ENCODE measurements at places on chromosomes 13 and 19. TPM values are rescaled to one million over a fixed set of nuclear protein-coding genes. Genes with fewer than 3 reads are reported as not detected.

The TMEM150B gene
- 235 TPM for total RNA-seq

The TPRX1 gene
- not detected for total RNA-seq

The HSPB6 gene
- total RNA-seq, result 9.2 TPM

The TMPRSS9 gene
- 0.54 TPM for total RNA-seq

The DPF1 gene
- total RNA-seq, result not detected

The ZNF579 gene
- not detected for total RNA-seq

The ZNF229 gene
- total RNA-seq, result 3.8 TPM

The CPB2 gene
- total RNA-seq, result not detected

The GPR183 gene
- 24.8 TPM for total RNA-seq

GRCh38 chr19:18007044-18007916 lies 690 bp upstream of the ARRDC2 start:
- H3K4me3 ChIP-seq, result peak overlapping the region; percentile 68
- H3K4me1 ChIP-seq, result peaks cover 26% of the 10 kb centered on the region
- peaks cover 36% of the 10 kb centered on the region for H3K36me3 ChIP-seq
- no peaks in the 10 kb centered on the region for H3K27me3 ChIP-seq
- peak; percentile 80 for DNase-seq
- peak overlapping the region; percentile 88 for H3K27ac ChIP-seq

- H3K4me3 ChIP-seq, result peak overlapping the region; percentile 100
- peak; percentile 100 for DNase-seq
- peaks cover 23% of the 10 kb centered on the region for H3K36me3 ChIP-seq
- no peaks in the 10 kb centered on the region for H3K27me3 ChIP-seq
These were observed 720 bp upstream of the HNRNPL start for GRCh38 chr19:38850436-38850975.

- DNase-seq, result no peak
- no peak overlapping the region for H3K27ac ChIP-seq
- H3K36me3 ChIP-seq, result no peaks in the 10 kb centered on the region
- H3K4me1 ChIP-seq, result no peaks in the 10 kb centered on the region
- H3K4me3 ChIP-seq, result no peak overlapping the region
- H3K27me3 ChIP-seq, result no peaks in the 10 kb centered on the region
These were observed 540.8 kb downstream of the OLFM4 start for GRCh38 chr13:53569453-53569852.

DNA sequence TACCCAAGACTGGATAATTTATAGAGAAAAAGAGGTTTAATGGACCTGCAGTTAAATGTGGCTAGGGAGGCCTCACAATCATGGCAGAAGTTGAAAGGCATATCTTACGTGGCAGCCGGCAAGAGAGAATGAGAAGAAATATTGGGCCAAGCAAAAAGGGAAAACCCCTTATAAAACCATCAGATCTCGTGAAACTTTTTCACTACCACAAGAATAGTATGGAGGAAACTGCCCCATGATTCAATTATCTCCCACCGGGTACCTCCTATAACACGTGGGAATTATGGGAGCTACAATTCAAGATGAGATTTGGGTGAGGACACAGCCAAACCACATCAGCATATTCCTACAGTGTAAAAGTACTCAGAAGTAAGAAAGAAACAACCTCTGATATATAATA lies 4.7 kb upstream of the KBTBD7 start:
- H3K4me1 ChIP-seq, result no peaks in the 10 kb centered on the region
- no peak overlapping the region for H3K4me3 ChIP-seq
- no peak overlapping the region for H3K27ac ChIP-seq
- H3K27me3 ChIP-seq, result no peaks in the 10 kb centered on the region
- DNase-seq, result no peak

DNA sequence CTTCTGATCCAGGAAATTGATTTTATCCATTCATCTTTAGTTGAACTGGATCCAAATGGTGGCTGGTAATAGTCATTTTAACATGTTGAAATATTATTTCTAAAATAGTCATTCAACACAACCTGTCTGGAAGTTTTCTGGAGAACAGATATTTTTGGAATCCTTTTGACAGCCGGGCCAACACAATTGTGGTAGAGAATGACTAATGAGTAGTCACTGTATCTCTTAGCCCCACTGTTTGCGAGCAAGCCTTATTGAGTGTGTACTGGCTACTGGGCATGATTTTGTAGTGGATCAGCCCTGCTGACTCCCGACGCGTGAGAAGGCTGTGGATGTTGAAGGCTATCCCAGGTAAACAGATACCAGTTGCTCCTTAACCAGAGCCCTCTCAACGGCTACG lies 383.4 kb downstream of the ZNF536 start:
- no peaks in the 10 kb centered on the region for H3K27me3 ChIP-seq
- no peak overlapping the region for H3K27ac ChIP-seq
- no peak for DNase-seq
- H3K4me1 ChIP-seq, result no peaks in the 10 kb centered on the region
- H3K36me3 ChIP-seq, result no peaks in the 10 kb centered on the region
- no peak overlapping the region for H3K4me3 ChIP-seq

DNA sequence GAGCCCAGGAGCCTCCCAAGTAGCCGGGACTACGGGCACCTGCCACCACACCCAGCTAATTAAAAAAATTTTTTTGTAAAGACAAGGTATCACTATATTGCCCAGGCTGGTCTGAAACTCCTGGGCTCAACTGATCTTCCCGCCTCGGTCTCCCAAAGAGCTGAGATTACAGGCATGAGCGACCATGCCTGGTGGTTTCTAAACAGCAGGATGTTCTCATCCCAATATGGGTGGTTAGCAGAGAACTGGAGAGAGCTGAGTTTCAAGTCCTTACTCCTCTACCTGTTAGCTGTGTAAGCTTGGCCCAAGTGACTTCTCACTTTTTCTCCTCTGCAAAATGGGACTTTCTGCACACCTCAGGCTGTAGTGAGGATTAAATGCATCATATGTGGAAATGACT lies 8.0 kb downstream of the TMEM91 start:
- H3K27me3 ChIP-seq, result no peaks in the 10 kb centered on the region
- peaks cover 8% of the 10 kb centered on the region for H3K36me3 ChIP-seq
- no peak for DNase-seq
- H3K4me1 ChIP-seq, result no peaks in the 10 kb centered on the region

DNA sequence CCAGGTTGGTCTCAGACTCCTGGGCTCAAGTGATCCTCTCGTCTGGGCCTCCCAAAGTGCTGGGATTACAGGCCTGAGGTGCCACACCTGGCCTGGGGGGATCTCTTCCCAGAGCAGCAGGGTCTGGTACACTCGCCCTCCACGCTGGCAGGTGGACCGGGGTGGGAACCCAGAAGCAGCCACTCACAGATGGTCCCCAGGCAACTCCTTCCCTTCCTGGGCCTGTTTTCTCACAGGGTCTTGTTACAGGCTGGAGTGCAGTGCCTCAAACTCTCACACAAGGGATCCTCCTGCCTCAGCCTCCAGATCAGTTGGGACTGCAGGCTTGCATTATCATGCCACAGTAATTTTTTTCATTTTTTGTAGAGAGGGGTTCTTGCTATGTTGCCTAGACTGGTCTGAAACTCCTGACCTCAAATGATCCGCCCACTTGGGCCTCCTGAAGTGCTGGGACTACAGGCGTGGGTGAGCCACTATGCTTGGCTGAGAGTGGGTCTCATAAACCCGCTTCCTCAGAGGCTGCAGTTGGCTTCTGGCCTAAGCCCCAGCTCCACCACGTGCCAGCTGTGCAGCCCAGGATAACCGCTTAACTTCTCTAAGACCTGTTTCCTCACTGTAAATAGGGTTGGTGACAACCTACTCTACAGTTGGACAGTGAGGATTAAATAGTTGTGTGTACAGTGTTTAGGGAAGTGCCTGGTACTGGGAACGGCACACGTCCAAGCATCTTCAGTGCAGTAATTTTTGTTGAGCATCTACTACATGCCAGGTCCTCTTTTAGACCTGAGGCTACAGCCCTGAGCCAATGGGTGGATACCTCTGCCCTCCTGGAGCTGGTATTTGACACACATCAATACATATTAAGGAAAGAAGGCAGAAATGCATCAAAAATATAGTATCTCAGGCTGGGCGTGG lies 871 bp upstream of the CCER2 start:
- DNase-seq, result no peak
- no peaks in the 10 kb centered on the region for H3K27me3 ChIP-seq
- no peak overlapping the region for H3K27ac ChIP-seq
- H3K4me1 ChIP-seq, result no peaks in the 10 kb centered on the region
- H3K36me3 ChIP-seq, result peaks cover 2% of the 10 kb centered on the region

DNA sequence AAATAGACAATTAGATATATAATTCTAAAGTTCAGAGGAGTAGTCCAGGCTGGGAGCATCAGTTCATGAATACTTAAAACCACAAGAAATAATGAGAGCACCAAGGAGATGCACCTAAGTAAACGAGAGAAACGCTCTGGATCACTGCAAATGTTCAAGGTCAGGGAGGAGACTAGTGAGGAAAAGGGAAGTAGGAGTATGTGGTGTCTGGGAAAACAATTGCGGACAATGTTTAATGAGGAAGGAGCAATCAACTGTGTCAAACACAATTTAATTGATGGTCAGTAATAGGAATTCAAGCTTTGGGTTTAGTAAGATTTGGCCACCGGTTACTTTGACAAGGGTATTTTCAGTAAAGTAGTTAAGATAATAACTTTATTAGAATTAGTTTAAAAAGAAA lies 652.2 kb downstream of the DACH1 start:
- no peak overlapping the region for H3K4me3 ChIP-seq
- H3K27ac ChIP-seq, result no peak overlapping the region

DNA sequence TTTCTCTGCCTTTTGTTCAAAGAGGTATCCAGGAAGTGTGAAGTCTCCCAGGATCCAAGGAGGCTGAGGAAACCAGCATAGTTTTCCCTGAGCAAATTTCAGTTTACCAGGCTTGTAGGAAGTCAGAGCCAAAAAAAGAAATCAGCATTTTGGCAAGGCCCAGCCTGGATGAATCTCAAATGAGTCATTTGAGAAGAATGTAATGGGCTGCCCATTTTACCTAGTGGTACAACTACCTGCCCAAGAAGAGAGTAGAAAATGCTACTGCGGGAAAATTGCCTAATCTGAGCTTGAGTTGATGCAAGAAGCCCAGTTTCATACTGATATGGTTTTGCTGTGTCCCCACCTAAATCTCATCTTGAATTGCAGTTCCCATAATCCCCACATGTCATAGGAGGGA lies 284.1 kb upstream of the ZNF507 start:
- H3K27me3 ChIP-seq, result no peaks in the 10 kb centered on the region
- no peaks in the 10 kb centered on the region for H3K4me1 ChIP-seq
- H3K27ac ChIP-seq, result no peak overlapping the region
- no peaks in the 10 kb centered on the region for H3K36me3 ChIP-seq

GRCh38 chr19:54178581-54179261 lies 5.8 kb upstream of the TMC4 start:
- no peaks in the 10 kb centered on the region for H3K4me1 ChIP-seq
- no peaks in the 10 kb centered on the region for H3K36me3 ChIP-seq
- no peak overlapping the region for H3K27ac ChIP-seq
- no peaks in the 10 kb centered on the region for H3K27me3 ChIP-seq
- no peak for DNase-seq
- no peak overlapping the region for H3K4me3 ChIP-seq

DNA sequence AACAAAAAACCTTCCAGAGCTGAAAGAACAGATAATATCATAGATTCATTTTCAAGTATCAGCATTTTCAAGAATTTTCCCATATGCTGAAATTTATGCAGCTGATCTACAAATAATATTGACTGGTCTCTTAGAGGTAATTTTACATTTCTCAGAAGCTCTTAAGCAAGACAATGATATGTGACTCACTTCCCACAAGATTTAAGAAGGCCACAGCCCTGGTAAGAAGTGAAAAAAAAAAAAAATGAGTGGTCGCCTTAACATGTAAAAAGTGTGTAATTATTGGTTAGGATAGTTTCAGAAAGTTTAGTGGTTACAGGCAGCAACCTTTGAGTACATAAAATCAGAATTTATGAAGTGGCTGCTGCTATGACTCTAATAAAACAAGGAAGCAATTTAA lies 54.5 kb downstream of the NUFIP1 start:
- no peaks in the 10 kb centered on the region for H3K27me3 ChIP-seq
- H3K4me1 ChIP-seq, result no peaks in the 10 kb centered on the region
- H3K27ac ChIP-seq, result no peak overlapping the region

- H3K4me1 ChIP-seq, result no peaks in the 10 kb centered on the region
- H3K4me3 ChIP-seq, result no peak overlapping the region
- H3K27ac ChIP-seq, result no peak overlapping the region
- DNase-seq, result no peak
These were observed 10.3 kb upstream of the GARIN5A start for GRCh38 chr19:50486823-50487515.

- no peak overlapping the region for H3K27ac ChIP-seq
- H3K27me3 ChIP-seq, result no peaks in the 10 kb centered on the region
- DNase-seq, result no peak
These were observed 195.6 kb upstream of the DACH1 start for GRCh38 chr13:72062566-72062965.

DNA sequence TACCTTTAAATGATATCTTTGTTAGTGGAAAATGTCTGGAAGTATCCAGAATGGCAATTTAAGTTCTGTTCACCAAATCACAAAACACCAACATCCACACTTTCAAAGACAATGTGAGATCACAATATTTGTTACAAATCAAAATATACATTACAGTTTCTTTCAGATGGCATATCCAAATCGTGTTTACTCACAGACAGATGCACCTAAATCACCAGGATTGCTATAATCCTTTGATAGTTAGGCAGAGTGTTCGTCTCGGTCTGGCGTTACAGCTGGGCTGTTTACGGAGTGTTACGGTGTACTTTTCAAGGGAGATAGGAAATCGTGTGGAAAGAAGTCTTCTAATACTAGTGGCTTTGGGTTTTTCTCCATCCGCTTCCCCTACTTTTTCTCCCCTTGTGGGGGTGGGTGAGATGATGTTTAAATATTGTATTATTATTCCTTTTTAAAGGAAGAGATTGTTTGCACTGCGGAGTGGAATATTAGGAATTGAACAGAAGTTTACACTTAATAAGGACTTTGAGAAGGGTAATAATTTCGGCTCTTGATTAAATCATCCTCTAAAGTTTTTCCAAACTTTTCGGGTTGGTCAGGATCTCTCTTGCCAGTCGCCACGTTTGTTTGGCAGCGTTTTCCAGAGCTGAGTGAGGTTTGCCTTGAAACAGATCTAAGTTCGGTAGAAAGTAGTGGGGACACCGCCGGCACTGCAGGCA lies 1.8 kb downstream of the MAB21L1 start:
- no peaks in the 10 kb centered on the region for H3K36me3 ChIP-seq
- peak overlapping the region; percentile 27 for H3K4me3 ChIP-seq
- H3K27ac ChIP-seq, result no peak overlapping the region
- no peaks in the 10 kb centered on the region for H3K27me3 ChIP-seq

DNA sequence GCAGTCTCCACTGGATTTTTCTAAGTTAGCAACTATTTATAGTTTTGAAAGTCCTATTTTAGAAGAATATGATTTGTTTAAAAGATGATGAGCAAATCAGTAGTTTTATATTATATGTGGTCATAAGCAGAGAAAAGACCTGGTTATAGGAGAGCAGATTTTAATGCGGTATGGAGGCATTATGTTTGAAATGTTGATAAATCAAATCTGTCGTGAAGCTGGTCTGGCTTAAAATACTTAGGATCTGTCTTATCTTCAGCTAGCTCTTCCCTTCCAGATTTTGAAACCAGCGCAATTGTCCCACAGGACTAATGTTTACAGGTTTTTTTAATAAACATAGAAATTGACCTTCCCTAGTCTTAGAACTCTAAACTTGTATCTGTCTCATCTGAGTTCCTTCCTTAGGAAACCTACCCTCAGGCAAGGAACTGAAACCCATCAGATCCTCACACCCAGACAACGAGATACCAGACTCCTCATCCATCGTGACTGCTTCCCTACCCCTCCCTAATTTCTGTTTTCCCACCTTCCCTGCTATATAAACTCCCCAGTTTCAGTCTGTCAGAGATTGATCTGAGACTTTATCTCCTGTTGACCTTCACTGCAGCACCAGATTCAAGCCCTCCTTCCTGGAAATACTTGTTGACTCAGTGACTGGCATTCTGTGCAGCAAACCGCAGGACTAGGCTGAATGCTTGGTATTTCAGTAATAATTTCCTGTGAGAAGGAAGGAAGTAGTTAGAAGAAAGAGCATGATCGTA lies 37.8 kb upstream of the CXCL17 start:
- no peaks in the 10 kb centered on the region for H3K36me3 ChIP-seq
- H3K4me3 ChIP-seq, result no peak overlapping the region
- no peak overlapping the region for H3K27ac ChIP-seq
- DNase-seq, result no peak
